ENCODE measurements at places on chromosomes 12 and 14.

GRCh38 chr12:74049348-74049747 is 488.3 kb upstream of the ATXN7L3B start:
- no peak for DNase-seq

DNA sequence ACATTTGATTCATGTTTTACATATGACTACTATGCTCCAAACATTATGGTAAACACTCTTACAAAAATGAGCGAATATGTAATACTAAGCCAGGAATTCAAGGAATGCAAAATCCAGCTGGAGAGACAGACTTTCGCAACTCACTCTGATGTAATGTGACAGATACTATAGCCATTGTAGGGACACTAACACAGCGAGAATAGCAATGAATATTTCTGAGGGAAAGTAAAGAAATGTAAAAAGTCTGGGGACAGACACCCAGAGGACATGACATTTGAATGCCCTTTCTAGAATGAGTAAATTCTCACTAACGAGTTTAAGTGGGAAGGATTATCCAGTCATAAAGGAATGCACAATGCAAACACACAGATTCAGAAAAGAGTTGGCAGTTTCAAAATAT is 121.9 kb downstream of the PIK3C2G start:
- no peak for DNase-seq

DNA sequence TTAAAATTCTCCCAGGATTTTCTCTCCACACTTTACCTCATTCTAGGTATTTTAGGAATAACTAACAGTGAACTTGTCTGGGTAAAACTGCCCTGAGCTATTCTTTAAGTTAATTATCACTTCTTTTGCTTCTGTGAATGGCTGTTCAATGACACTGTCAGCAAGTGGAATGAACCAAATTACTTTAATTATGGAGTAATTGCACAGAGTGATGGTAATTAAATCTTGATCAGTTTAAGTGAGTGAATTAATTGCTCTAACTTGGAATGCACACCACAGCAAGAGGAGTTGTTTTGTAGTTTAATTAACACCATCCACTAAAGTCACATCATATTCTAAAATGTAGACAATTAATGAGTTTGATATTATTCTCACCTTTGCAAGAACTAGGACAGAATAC is 36.2 kb upstream of the TMEM260 start:
- no peak for DNase-seq

DNA sequence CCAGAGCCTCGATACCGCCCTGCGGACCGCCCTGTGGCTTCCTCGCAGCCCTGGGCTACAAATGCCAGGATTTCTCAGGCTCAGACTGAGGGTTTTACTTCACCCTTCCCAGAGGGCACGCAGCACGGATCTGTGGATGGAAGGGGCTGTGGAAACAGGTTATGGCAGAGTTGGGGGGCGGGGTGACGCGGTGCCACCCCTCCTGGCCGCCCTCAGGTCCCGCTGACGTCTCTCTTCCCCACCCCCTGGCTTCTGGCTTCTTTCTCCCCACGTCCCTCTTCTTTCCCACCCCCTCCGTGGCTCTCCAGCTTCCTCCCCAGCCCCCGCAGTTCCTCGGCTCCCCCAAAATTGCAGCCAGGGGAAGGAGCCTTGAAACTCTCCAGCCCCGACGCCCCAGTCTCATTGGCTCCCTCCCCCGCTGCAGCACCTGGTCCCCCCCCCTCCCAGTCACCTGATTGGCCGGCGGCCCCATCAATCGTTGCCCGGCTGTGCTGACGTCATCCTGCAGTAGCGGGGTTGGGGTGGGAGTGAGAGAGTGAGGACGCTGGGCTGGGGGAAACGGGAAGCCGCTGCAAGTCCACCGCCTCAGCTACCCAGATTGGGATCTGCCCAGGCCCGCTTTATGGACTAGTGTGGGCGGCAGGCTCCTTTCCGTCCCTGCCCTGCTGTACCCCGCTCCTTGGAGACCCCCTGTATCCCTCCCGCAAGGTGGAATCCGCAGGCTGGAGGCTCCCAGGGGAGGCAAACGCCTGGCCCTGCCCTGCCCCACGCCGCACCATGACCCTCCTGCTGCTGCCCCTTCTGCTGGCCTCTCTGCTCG is at the start of gene CLSTN3:
TSS of gene CLSTN3 (plus strand) at position 500 of the 820 bp plus-strand sequence. CDS start at position 778, 278 bp downstream.
- DNase-seq = no peak

GRCh38 chr14:95185767-95186392 is 28.6 kb upstream of the DICER1 start:
- DNase-seq = no peak

GRCh38 chr12:120903412-120904196 is 554 bp downstream of the SPPL3 start:
- no peak for DNase-seq

DNA sequence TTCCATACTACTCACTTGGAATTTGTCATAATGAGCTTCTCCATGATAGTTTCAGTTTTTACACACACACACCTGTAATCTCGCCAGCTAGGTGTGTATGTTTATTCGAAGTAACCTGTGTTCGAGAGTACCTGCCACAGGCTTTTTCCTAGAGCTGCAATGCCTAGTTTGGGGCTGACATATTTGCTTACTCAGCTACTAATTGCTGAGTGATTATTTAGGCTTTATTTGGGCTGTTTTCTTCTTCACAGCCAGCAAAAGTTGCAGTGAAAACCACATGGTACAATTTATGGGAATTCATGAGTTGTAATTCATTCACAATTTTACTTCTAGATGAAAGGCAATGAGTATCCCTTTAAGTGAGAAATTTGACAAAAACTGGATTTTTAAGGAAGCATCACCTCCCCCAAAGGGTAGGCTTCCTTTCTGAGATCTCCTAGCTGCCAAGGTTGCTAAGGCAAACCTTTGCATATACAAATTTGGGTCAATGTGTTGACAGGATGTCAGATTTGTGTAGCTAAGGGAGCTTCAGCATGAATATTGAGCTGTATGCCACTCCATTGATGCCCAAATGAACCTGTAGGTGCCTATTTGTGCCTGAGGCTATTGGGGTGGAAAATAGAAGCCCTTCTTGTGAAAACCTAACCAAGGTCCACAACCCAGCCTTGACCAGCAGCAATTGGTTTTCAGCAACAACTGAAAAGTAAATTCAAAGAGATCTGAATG is 108.7 kb upstream of the OTX2 start:
- DNase-seq = no peak

- no peak for DNase-seq
These were observed 921.2 kb upstream of the FOXG1 start for GRCh38 chr14:27845241-27845850.

DNA sequence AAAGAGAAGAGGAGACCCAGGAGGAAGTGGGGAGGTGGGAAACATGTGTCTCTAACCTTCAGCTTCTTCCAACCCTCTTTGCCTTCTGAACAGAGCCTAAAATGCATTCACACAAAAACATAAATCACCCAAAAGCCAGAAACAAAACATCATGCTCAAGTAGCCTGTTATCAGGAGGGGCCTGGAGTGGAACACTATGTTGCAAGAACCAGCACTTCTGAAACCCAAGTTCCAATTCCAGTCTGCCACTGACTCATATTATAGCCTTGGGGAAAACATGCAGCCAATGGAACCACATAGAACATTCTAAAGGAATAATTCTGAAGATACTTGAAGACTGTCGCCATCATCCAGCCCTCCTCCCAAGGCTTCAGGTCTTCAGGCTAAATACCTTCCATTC is 169.8 kb upstream of the PLXNC1 start:
- DNase-seq = no peak

Measured in cortex of kidney (tissue), 1 donor.